ENCODE measurements at places on chromosomes 3 and 15. TPM values are rescaled to one million over a fixed set of nuclear protein-coding genes. Genes with fewer than 3 reads are reported as not detected.
A peak's percentile ranks its signal among the peaks of the same experiment; 100 is the strongest.

DNA sequence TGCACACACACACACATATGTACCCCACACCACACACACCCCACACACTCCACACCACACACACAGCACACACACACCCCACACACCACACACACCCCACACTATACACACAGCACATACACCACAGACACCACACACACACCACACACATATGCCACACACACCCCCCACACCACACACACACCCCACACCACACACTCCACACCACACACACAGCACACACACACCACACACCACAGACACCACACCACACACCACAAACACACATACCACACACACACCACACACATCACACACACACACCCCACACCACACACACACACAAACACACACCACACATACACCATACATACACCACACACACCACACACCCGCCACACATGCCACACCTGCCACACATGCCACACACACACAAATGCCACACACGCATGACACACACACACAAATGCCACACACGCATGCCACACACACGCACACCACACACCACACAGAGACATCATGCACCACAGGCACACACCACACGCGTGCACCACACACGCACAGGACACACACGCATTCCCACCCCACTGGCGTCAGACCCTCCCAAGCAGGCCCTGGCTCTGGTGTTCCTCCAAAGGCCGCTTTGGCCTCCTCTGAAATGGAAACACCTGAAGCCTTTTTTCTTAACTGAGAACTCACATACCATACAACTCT, 15.7 kb downstream of the CHST13 start:
- DNase-seq: no peak

GRCh38 chr3:197527569-197527968, 28.2 kb downstream of the BDH1 start:
- no peak for DNase-seq

Gene CLSTN2
- 2.6 TPM for polyA plus RNA-seq

GRCh38 chr3:168517249-168518071, 421.7 kb upstream of the GOLIM4 start:
- no peak for DNase-seq

- peak; percentile 33 for DNase-seq
Measured at GRCh38 chr15:48962662-48963523, 826 bp downstream of the SHC4 start.

DNA sequence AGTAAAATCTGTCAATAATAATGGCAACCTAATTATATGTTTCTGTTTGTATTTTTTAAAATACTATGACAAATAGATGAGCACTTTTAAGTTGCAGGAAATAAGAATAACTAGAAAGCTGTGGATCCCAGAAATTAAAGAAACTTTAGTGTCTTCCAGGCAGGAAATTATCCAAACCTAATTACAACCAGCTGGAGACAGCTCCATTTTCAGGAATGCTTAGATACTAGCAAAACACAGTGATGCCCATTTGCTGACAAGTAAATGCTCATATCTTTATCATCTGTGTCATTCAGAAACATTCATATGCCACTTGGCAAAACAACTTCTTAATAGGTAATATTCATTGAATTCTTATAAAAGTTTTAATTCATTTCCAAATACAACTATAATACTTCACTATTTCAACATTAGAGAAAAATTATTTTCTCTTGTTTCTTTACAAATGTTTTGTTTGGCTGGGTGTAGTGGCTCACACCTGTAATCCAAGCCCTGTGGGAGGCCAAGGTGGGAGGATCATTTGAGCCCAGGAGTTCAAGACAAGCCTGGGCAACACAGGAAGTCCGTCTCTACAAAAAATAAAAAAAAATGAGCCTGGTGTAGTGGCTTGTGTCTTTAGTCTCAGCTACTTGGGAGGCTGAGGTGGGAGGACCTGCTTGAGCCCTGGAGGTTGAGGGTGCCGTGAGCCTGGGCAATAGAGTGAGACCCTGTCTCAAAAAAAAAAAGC, 169.1 kb upstream of the TSPAN3 start:
- no peak for DNase-seq

- DNase-seq: no peak
Measured at GRCh38 chr3:20810555-20810954, 624.5 kb upstream of the SGO1 start.

GRCh38 chr3:23481011-23481615, 278.0 kb downstream of the UBE2E2 start:
- no peak for DNase-seq

GRCh38 chr3:71305231-71306206, 278.0 kb downstream of the FOXP1 start:
- DNase-seq: peak; percentile 73

GRCh38 chr3:195511136-195511535, 32.0 kb downstream of the PPP1R2 start:
- no peak for DNase-seq

Gene MTHFS
- polyA plus RNA-seq: 18.9 TPM

DNA sequence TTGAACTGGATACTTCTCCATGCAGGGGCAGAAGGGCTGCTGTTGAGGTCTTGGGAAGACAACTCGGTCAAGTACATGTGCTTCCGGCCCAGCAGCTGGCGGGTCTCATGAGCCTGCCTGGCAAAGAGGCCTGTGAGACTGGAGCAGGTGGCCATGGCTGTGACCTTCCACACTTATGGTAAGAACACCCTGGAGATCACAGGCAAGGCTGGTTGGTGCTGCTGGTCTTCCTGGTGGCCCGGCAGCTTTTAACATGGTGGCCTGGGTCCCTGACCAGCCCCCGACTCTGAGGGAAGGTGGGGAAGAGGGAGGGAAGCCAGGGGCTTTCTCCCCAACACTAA, 15.4 kb downstream of the CHRD start:
- no peak for DNase-seq

Gene GABRG3
- 0.48 TPM for polyA plus RNA-seq

GRCh38 chr3:183180110-183180783, 17.7 kb upstream of the LAMP3 start:
- no peak for DNase-seq

Gene MITF
- polyA plus RNA-seq: 7.5 TPM

GRCh38 chr3:175325440-175325839, 466.3 kb downstream of the NAALADL2 start:
- DNase-seq: no peak

Gene NRG4
- 0.66 TPM for polyA plus RNA-seq

DNA sequence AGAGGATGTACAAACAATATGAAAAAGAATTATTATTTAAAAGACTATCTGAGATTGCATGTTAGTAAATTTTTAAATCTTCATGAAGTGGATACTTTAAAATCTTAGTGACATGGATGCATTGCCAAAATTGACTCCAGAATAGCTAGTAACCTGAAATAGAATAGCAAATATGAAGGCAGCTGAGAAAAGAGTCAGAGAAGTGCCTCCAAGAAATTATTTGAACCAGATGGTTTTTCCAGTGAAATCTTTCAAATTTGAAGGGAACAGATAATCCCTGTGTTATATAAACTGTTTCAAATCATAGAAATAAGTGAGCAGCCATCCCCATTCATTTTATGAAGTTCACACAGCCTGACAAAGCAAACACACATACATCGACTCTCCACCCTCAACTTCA, 29.6 kb downstream of the FSIP1 start:
- DNase-seq: peak; percentile 56

DNA sequence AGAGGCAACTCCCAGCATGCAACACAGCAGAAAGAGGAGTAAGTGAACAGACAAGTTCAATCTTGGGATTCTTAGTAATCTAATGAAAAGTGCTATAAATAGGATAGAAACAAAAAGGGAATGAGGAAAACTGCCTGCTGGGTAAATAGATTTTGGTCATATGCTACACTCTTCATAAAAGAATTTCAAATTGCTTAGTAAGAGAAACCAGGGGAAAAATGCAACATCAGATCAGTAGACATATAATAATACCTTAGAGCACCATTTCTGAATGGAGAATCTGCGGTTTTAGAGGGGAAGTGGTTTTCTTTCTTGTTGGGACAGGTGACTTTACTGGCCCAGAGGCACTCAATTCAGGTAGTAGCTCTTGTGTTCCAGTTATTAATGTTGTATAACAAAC, 13.4 kb upstream of the TBC1D5 start:
- no peak for DNase-seq

Gene CYP8B1
- polyA plus RNA-seq: 0.04 TPM

DNA sequence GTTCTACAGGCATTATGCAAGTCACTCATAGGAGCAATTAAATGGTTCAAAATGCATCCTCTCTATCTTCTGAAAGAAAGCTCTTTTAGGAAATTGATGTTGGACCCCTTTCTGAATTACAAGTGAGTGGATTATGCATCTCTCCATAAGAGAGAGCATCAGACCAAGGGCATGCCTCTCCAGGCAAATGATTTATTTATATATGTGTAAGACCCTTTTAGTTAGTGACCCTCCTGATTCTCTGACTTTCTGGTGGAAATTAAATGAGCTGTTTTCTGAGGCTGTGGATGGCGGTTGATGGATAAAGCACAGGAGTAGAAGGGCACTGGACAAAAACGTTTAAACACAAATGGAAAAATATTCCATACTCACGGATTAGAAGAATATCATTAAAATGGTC, 62.6 kb downstream of the CADPS start:
- no peak for DNase-seq

Gene WHAMM
- 11.4 TPM for polyA plus RNA-seq

Gene HCN4
- polyA plus RNA-seq: not detected

DNA sequence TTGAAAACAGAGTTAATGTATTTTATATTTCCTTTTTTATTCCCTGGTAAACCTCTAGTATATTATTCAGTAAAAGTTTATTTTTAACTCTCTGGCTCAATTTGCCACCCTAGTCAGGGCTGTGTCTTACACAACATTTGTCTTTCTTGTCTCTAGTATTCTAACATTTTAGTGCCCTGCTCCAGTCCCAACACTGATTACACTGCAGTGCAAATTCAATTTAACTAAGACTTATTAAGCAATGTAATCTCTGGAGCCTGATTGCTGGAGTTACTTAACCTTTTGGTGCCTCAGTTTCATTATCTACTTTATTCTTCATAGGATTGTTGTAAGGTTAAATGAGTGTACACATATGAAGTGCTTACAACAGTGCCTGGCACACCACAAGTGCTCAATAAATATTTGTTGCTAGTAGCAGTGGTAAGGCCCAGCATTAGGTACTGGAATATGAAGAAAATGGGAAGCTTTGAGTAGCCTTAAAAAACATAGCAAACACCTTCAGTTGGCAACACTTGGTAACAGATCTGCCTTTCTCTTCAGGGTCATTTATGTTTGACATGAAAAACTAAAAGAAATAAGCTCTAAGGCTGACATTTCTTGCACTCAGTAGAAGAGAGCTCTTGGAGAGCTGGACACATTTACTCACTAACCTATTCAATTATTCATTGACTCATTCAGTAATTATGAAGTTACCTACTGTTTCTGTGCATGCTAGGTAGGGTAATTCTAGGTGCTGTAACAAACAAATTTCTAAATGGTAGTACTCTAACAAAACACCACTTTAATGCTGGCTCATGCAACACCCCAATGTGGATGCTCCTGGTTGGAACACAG, 364.5 kb upstream of the EPHA3 start:
- DNase-seq: no peak

GRCh38 chr3:196238612-196239560, 22.6 kb downstream of the SLC51A start:
- no peak for DNase-seq

DNA sequence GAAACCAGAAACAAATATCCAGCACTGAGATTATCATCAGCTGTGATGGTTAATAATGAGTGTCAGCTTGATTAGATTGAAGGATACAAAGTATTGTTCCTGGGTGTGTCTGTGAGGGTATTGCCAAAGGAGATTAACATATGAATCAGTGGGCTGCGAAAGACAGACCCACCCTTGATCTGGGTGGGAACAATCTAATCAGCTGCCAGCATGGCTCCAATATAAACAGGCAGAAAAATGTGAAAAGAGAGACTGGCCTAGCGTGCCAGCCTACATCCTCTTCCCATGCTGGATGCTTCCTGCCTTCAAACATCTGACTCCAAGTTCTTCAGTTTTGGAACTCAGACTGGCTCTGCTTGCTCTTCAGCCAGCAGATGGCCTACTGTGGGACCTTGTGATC, 869.5 kb downstream of the SI start:
- DNase-seq: no peak

Gene PRRT3
- 2.4 TPM for polyA plus RNA-seq

DNA sequence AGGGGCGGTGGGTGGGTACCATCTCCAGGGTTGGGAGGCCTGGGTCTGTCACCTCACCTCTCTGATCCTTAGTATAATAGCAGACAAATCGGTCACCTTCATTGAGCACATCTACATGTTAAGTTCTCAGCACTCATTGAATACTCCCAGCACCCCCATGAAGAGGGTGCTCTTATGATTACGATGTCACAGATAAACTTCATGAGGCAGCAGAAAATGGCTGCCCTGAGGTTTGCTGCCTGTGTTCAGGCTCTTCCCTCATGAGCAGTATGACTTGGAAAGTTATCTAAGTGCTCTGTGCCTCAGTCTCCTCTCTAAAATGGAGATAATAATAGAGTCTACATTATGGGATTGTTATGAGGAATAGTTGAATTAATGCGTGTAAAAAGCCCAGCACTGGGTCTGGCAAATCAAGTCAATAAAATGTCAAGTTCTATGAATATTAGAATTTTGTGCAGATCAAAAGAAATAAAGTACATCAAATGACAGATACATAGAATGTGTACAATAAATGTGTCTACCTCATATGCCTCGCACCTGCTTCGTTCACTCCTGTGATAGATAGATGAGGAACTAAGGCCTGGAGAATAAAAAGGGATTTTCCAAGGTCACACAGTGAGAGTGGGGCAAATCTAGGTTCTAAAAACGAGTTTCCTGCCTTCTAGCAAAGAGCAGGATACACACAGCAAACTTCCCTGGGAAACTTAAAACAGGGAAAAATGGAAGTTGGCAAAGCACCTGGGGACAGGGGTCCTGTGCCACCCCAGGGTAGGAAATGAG, 142.2 kb upstream of the MRPS22 start:
- no peak for DNase-seq

Gene ZBED2
- polyA plus RNA-seq: not detected

Gene IQCH
- polyA plus RNA-seq: 1.5 TPM

Gene LMAN1L
- 0.19 TPM for polyA plus RNA-seq

DNA sequence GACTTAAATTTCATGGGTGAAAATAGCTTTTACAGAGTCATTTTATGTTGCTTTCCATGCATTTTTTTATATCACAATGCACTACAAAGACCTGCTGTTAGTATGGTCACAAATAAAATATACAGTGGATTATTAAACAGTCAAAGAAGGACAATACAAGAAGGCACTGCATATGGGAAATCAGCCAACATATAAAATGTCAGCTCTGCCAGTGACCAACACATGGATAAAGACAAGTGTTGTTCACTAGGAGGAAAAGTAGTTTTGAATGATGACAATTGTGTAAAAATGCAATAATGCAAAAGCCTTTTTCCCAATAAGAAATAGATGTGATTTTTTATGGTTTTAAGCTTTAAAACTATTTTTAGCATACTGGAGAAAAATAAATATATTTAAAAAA, 425.3 kb upstream of the CBLB start:
- no peak for DNase-seq

- DNase-seq: no peak
Measured at GRCh38 chr15:98914626-98915025, 93.0 kb downstream of the PGPEP1L start.

Gene SLC22A13
- 0.13 TPM for polyA plus RNA-seq

Gene CILP
- polyA plus RNA-seq: 13.6 TPM
